ENCODE measurements at places on chromosomes 5 and 9.
A peak's percentile ranks its signal among the peaks of the same experiment; 100 is the strongest.

DNA sequence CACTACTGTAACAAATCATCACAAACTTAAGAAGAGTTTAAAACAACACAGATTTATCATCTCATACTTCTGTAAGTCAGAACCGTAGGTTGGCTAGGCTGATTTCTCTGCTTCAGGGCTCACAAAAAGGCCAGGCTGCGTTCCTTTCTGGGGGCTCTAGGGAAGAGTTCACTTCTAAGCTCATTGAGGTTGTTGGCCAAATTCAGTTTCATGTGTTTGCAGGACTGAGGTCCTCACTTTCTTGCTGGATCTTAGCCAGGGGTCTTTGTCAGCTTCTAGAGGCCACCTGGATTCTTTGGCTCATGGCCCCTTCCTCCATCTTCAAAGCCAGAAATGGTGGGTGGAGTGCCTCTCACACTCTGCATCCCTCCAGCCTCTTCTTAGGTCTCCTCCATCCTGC is 76.0 kb downstream of the ACTBL2 start:
- no peak for DNase-seq

DNA sequence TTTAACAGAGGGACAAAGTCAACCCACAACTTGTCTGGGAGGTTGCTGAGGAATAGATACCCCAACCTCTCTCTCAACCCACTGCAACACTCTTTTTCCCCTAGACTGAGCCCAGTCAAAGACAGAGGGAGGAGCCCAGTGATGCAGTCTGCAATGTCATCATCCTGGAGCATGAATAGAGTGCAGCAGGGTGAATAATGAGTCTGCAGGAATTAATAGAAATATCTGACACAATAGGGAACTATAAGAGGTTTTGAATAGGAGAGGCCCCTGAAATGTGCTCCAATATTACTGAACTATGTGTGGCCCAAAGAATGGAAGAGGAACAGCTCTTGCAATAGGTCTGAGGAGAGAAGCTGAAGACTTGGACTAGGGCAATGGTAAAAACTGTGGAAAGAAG is 59.1 kb downstream of the PDCD1LG2 start:
- peak; percentile 66 for DNase-seq

- no peak for DNase-seq
These were observed 15.6 kb upstream of the TUT7 start for GRCh38 chr9:86369810-86370209.

GRCh38 chr9:77575785-77576184 is 72.3 kb downstream of the GNA14 start:
- peak; percentile 39 for DNase-seq

DNA sequence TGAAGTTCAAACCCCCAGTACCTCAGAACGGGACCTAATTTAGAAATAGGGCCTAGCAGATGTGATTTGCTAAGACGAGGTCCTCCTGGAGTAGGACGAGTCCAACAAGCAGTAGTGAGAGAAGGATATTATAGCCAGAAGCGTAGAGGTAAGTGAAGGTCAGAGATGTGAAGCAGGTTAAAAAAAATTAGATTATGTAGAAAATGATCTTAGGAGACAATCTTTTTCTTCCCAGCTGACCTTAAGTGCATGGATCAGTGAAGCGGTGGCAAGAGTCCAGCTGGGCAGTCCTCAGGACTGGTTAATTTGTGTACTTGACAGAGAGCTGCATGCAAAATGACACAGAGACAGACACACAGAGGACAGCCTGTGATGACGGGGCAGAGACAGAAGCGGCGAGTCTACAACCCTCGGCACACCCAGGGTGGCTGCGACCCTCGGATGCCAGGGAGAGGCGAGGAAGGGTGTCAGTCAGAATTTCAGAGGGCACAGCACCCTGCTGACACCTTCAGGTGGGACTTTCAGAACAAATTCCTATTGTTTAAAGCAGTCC is 131.4 kb upstream of the IRX4 start:
- DNase-seq: no peak

DNA sequence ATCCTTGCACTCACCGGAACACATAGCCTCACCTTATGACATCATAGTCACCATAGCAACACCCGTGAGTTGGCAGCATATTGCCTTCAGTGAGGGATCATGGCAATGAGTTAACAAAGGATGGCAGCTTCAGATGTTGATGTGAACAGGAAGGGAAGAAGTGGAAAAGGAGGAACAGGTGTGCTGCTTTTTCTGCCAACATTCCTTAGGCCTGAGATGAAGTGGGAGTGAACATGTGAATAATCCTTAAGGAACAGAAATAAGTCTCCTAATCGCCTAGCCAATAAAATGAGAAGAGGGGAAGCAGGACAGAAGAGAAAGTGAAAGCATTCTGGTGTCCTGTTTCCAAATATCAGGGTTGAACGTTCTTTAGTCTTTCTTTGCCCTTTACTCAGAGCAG is 360.0 kb downstream of the BRINP1 start:
- peak; percentile 10 for DNase-seq

GRCh38 chr5:66494437-66494836 is 101.8 kb upstream of the MAST4 start:
- no peak for DNase-seq

- peak; percentile 77 for DNase-seq
These were observed 54.8 kb upstream of the CDKN2AIPNL start for GRCh38 chr5:134466241-134467069.

DNA sequence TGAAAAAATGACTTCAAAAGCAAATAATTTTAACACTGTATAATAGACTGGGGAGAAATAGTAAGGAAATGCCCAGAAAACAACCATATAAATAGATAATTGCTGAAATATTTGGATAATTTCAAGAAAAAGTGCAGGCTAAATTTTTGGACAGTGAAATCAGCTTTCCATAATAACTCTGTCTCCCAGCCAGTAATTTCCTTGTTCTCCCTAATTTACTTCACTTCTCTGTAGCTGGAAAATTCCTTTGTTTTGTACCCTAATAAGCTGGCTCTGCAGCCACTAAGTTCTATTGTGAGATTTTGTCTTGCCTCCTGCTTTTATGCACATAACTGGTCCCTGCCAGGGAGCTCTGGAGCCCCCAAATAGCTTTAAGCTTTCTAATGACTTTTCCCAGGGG is 27.7 kb downstream of the PRDM6 start:
- no peak for DNase-seq

DNA sequence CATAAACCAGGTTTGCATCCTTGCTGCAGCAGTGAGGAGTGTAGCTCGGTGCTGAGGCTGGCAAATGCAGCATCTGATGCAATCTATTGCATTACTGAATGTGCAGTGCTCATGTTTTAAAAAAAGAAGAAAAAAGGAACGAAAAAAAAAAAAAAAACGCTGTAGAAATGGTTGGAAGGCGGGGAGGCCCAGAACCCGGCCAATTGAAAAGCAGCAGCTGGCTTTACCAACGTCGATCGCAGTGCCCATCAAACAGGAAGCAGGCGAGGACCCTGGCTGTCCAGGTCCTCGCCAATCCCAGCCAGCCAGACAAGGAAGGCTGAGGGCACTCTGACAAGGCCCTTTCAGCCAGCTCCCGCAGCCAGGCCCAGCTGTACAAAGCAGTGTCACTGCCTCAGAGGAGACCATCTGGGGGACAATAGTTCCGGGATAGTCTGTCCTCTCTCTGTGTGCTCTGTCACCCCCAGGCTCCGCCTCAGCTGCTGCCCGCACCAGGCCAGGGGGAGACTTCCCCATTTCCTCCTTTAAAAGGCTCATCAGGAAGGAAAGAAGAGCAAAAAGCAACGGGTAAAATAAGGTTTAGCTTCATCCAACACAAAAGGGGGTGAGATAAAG is 21.8 kb upstream of the CPEB4 start:
- no peak for DNase-seq
